ENCODE measurements at places on chromosomes 2 and 18.

- DNase-seq: no peak
These were observed 122.4 kb downstream of the PTGR3 start for GRCh38 chr18:75086494-75087034.

GRCh38 chr2:183260527-183260926, 136.3 kb downstream of the NUP35 start:
- no peak for DNase-seq

- DNase-seq: no peak
These were observed 668 bp downstream of the NFU1 start for GRCh38 chr2:69436596-69436937.

DNA sequence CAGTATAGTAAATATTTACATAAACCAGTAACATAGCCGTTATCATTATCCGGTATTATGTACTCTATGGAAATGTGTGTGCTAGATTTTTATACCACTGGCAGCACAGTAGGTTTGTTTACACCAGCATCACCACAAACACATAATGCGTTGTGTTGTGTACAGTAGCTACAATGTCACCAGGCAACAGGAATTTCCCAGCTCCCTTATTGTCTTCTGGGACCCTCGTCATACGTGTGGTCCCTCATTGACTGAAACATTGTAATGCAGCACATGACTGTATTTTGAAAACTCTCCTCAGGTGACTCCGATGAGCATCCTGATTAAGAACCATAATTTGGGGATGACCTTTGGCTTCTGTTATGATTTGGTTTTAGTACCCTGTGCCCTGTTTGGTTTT, 31.3 kb downstream of the EHD3 start:
- no peak for DNase-seq

- DNase-seq: peak; percentile 38
These were observed 169.4 kb downstream of the SMAD7 start for GRCh38 chr18:48781163-48781987.

- DNase-seq: no peak
These were observed 122.2 kb upstream of the ARHGAP28 start for GRCh38 chr18:6607343-6607742.

DNA sequence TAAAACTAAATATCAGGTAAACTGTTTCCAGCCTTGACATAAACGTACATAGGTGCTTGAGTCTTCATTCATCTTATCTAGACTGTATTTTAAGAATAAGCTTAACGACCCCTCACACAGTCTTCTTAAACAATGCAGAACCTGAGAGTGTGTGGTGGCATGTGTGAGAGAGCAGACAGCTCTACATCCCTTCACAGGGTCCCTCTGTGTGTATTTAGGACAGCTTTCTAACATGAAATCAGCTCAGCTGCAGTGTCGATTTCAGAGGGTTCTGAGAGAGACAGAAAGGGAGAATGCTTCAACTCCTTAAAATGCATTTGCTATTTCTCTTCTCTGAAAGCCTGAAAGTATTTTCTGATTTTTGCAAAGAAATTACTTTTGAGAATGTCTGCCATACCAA, 185.2 kb downstream of the GRB14 start:
- DNase-seq: no peak

GRCh38 chr2:28662044-28662443, 89.6 kb upstream of the PPP1CB start:
- DNase-seq: no peak

GRCh38 chr2:107091163-107091864, 205.3 kb upstream of the ST6GAL2 start:
- DNase-seq: no peak

GRCh38 chr2:201852878-201853415, 46.6 kb downstream of the CDK15 start:
- no peak for DNase-seq

GRCh38 chr18:77035380-77036187, 97.0 kb downstream of the MBP start:
- no peak for DNase-seq

- DNase-seq: no peak
These were observed 2.4 kb upstream of the TP53I3 start for GRCh38 chr2:24087032-24087431.

DNA sequence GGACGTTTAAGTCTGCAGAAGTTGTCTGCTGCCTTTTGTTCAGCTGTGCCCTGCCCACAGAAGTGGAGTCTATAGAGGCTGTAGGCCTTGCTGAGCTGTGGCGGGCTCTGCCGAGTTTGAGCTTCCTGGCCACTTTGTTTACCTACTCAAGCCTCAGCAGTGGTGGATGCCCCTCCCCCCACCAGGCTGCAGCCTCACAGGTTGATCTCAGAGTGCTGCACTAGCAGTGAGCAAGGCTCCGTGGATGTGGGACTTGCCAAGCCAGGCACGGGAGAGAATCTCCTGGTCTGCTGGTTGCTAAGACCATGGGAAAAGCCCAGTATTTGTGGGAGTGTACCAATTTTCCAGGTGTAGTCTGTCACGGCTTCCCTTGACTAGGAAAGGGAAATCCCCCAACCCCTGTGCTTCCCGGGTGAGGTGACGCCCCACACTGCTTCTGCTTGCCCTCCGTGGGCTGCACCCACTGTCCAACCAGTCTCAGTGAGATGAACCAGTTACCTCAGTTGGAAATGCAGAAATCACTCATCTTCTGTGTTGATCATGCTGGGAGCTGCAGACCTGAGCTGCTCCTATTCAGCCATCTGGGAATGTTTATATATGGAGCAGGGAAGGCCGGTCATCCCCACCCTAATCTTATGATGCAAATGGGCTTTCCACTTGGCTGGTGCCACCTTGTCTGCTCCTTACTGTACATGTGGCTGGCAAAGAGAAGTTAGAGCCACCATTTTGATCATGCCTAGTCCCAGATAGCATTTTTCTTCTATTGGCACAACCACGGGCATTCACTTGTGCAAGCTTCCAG, 156.9 kb upstream of the ITGA6 start:
- DNase-seq: peak; percentile 10

- DNase-seq: no peak
These were observed 1368.0 kb upstream of the LRRTM1 start for GRCh38 chr2:81672516-81672915.

DNA sequence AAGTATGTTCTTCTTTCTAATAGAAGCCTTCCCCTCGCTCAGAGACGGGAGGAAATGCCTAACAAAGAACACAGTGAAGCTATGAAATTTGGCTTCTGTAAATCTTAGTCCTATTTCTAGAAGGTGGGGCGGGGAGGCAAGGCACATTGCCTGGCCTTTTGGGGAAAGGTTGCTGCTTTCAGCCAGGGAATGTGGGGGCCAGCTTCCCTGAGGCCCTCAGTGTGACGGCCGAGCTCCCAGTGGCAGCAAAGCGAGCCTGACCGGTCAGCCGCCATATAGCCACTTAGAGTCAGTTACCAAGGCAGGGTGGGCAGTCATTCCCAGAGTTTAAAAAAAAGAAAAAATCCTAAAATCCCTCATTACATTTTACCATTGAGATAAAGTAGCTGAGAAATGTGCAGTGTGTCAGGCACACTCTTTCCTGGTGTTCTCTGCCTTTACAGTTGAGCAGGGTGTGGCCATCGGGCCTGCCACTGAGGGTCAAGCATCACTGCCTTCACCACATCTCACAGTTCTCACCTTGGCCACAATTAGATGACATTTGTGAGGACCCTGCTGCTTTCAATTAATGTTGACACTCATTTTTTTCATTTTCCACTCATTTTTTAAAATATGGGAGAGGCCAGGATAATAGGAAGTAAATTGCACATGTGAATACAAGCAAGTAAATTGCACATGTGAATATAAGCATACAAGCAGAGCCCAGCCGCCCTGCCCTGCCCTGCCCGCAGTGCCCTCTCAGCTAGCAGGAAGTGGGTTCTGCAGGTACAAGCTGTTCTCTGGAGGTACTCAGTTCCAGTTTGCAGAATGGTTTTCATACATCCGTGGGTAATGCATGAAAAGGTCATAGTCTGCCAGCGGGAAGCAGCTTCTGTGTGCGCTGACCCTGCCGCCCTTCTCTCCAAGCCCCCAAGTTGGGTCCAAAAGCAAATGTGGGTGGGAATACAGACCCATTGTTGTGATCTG, 76.9 kb downstream of the WDSUB1 start:
- DNase-seq: peak; percentile 24

GRCh38 chr2:43259512-43259911, 33.1 kb upstream of the ZFP36L2 start:
- DNase-seq: no peak

DNA sequence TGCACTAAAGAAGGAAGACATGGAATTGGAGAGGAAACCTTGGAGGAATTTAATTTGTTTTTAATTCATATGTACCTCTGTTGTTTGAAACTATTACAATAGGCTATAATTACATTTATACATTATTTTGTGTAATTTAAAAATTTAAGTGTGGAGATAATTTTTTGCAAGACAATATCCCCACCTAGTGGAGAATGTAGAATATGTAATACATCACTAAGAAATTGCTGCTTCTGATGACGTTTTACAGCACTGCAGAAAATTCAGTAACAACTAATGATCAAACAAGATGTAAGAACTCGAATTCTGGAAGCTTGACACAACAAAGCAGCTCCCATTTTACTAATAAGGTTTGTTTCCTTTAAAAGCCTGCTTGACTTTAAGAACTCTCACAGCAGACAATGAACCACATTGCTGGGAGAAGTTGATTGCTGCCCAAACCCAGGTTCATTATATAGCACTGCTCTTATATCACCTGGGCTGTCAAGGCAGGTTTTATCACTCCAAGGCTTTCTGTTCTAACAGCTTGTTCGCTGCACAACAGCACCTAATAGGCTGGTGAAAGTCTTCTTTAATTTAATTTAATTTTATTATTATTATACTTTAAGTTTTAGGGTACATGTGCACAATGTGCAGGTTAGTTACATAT, 53.4 kb downstream of the THADA start:
- DNase-seq: no peak

GRCh38 chr2:127805491-127805890, 5.5 kb downstream of the WDR33 start:
- DNase-seq: no peak

DNA sequence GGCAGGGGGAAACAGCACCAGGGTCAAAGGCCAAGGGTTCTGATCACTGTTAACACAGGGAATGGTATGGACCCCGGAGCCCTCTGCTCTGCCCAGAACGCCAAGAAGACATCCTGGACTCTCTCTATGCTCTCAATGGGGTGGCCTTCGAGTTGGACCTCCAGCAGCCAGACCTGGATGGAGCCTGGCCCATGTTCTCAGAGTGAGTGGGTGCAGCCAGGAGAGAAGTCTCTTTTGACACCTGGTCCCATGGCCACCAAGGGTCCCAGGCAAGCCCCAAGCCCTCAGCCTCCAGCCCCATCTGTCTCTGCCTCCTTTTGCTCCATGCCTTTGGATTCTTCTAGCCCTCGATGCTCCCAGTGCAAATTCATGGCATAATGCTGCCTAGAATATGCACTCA, 4.1 kb downstream of the RUFY4 start:
- no peak for DNase-seq
